Right renal pelvis (tissue), 4 donors: ENCODE measurements at places on chromosomes 2 and 18. TPM values are rescaled to one million over a fixed set of nuclear protein-coding genes. Genes with fewer than 3 reads are reported as not detected.

Gene TEKT4
- 0.35 TPM for polyA plus RNA-seq

Gene ASB1
- polyA plus RNA-seq: 31.9 TPM

Gene FIGN
- polyA plus RNA-seq: 12.3 TPM

Gene SERPINB8
- 5.7 TPM for polyA plus RNA-seq

Gene PIEZO2
- polyA plus RNA-seq: 18.0 TPM

Gene SPATA3
- not detected for polyA plus RNA-seq

Gene TMEFF2
- polyA plus RNA-seq: 14.8 TPM

Gene TXNDC2
- polyA plus RNA-seq: 0.14 TPM

Gene LRRTM4
- 1.7 TPM for polyA plus RNA-seq

Gene RAB31
- 35.6 TPM for polyA plus RNA-seq

Gene CFC1
- not detected for polyA plus RNA-seq

Gene SULT6B1
- polyA plus RNA-seq: not detected

Gene ESPNL
- polyA plus RNA-seq: 1.8 TPM

Gene ALK
- 0.11 TPM for polyA plus RNA-seq

Gene CNTNAP5
- 0.04 TPM for polyA plus RNA-seq

Gene LRRC30
- polyA plus RNA-seq: 0.56 TPM

Gene MERTK
- 22.2 TPM for polyA plus RNA-seq

Gene ERICH2
- polyA plus RNA-seq: 2.5 TPM

Gene INHBB
- polyA plus RNA-seq: not detected

Gene LCT
- not detected for polyA plus RNA-seq

Gene PSTPIP2
- polyA plus RNA-seq: 9.6 TPM

GRCh38 chr2:23430263-23430662 lies 45.3 kb downstream of the KLHL29 start:
- DNase-seq: no peak

GRCh38 chr2:105936954-105937353 lies 192.2 kb downstream of the NCK2 start:
- DNase-seq: no peak

DNA sequence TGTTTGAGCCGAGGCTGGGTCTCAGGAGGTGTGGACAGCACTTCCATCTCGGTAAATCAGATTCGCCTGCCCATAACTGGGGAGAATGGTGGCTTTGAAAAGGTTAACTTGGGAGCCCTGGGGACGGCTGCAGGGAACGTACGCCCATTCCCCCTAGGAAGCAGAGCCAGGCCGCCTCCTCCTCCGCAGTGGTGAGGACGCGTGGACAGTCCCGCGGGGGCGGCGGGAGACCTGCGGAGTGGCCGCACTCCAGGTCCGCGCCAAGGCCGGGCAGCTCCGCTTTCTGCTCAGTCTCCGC lies 845 bp upstream of the MYCN start:
- DNase-seq: no peak

GRCh38 chr2:182179176-182179575 lies 193.5 kb downstream of the PPP1R1C start:
- no peak for DNase-seq

DNA sequence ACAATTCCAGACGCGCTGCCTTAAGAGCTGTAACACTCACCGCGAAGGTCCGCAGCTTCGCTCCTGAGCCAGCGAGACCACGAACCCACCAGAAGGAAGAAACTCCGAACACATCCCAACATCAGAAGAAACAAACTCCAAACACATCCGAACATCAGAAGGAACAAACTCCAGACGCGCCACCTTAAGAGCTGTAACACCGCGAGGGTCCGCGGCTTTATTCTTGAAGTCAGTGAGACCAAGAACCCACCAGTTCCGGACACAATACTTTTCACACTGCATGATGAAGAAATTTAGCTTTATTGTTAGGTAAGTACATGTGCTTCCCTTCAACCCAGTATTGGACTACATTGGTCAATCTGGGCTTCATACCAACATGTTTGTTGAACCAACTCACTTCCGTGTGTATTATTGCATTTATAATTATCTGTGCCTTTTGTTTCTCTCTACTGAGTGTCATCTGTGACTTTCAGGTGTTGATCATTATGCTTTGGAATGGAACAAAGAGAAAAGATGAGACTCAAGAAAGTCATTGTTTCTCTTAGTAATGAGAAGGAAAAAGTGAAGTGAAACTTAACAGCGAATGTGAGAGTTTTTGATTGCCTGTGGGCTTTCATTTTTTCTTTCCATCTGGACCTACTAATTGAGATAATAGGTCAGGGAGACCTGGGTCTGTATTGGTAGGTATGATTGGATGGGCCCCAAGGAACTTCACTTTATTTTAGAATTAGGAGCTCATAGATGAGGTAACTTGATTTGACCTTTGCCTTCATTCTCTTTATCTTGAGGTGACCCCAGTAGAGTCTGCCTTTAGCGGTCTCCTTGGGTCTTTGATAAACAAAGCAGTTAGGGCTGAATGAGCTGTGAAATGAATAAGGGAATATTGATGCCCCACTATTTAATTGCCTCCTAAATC lies 76.1 kb upstream of the CAVIN2 start:
- DNase-seq: no peak

GRCh38 chr18:27838225-27838624 lies 338.7 kb downstream of the CDH2 start:
- DNase-seq: no peak

- no peak for DNase-seq
These were observed 22.6 kb downstream of the MTX2 start for GRCh38 chr2:176291809-176292283.

- DNase-seq: no peak
These were observed 19.2 kb downstream of the MFF start for GRCh38 chr2:227344231-227344630.

GRCh38 chr18:58756148-58756547 lies 84.9 kb downstream of the MALT1 start:
- DNase-seq: no peak

GRCh38 chr2:157324331-157324843 lies 1.2 kb downstream of the ERMN start:
- DNase-seq: no peak

DNA sequence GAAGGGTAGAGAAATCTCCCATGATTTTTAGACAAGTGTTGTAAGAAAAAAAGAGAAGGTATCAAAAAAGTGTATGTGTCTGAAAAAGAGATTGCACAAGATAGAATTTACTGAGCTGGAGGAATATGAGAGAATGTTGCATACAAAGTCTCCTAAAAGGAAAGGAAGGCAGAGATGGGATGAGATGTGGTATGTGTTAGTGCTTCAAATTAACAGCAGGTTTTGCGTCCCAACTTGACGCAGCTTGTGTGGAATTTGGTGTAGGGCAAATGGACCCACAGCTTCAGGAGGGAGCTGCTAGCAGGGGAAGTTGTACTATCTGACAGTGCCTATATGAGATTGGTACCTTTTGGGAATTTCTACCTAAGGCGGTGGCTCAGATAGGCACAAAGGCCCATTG lies 9.0 kb upstream of the RASGRP3 start:
- no peak for DNase-seq

GRCh38 chr2:199660167-199660566 lies 190.8 kb downstream of the FTCDNL1 start:
- DNase-seq: no peak

DNA sequence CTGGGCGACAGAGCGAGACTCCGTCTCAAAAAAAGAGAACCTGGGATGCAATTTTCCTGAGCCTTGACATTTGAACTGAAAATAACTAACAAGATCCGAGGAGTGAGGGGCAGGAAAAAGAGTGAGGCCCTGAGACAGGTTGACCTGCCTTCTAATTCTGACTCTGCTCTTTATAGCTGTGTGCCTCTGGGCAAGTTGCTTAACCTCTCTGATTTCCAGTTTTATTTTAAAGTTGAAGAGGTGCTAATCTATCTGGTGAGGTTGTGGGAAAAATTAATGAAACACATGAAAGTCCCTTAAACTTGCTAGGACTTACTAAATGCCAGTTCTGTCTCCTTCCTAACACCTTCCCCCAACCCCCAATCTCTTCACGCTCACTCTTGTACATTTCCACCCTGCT lies 108.4 kb upstream of the MGAT5 start:
- DNase-seq: no peak

- DNase-seq: no peak
These were observed 54.8 kb downstream of the TEX51 start for GRCh38 chr2:126953483-126953882.

DNA sequence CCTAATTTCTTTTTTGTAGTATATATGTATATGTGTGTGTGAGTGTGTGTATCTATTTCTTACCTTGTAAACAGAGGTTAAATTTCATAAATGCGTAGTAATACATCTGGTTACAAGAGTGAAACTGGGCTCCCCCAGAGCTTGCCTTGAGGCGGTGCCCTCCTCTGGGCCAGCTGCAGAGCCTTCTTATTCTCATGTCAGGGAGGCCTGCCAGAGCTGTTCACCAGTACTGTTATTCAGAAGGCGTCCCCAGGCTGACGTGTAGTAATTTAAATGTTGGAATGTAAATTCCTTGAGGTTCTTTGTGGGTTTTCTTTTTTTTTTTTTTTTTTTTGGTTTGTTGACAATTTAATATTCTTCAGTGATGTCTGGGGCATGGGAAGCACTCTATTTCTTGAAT lies 11.2 kb downstream of the COPS8 start:
- no peak for DNase-seq

GRCh38 chr2:67277450-67277849 lies 119.7 kb upstream of the ETAA1 start:
- no peak for DNase-seq

GRCh38 chr2:126906781-126907180 lies 8.1 kb downstream of the TEX51 start:
- DNase-seq: no peak

DNA sequence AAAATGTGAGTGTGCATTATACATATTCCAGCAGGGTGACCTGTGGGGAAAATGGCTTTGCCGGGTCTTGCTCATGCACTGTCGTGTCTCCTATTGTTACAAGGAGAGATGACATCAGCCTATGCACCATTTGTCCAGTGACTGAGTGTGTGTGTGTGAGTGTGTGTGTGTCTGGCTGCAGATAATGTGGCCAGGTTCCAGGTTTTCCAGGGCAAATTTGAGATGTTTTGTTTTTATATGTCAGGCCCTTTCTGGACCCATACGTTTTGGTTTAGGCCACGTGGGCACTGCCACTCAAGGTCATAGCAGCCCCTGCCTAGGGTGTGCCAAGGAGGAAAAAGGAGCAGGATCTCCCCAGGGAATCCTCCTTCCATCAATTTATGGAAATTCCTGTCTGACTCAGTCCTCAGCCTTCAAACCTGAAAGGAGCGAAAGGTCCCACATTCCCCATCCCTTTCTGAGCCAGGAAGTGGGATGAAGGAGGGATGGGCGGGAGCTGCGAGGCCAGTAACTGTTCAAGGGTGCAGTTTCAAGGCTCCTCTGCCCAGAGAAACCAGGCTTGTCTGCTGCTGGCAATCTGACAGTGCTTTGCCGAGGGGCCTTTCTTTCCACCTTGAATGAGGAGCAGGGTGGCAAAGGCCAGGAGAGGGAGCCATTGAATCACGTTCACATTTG lies 93.0 kb upstream of the SMAD2 start:
- no peak for DNase-seq

DNA sequence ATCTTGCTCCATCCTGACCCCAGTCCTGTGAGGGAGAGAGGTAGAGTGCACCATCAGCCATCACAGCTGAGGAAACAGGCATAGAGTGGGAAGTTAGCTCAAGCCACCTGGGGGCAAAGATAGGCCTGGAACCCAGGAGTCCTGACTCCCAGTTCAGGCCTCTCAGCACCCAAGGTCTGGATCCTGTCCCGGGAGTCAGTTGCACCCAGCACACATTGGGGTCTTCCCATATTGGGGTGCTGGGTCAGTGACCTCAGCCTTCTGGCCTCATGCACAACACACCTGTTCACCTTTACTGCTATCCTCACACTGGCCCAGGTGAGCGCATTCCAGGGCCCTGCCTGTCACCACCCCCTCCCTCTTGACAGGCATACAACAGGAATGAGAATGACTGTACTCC lies 24.7 kb downstream of the ST8SIA5 start:
- no peak for DNase-seq

- DNase-seq: no peak
These were observed 123.5 kb downstream of the LIPG start for GRCh38 chr18:49685231-49685942.

DNA sequence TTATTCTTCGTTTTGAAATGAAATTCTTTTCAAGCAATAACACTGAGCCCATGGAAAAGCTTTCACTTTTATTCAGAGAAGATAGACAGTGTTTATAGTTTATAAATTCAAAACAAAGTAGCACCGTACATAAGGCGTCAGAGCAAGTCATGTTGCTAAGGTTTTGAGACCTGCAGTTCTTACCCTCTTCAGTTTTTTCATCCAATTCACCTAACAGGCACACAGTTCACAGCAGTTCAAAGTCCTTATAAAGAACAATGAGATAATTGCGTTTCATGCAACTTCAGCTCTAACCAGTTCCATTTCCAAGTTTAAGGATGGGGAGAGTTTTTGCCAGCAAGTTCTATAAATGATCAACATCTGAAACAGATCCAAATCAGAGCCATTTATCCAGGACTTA lies 96.7 kb downstream of the ARHGAP15 start:
- DNase-seq: no peak

GRCh38 chr2:161352719-161353118 lies 44.5 kb downstream of the PSMD14 start:
- DNase-seq: no peak

GRCh38 chr18:48127606-48128005 lies 197.1 kb upstream of the SMAD2 start:
- DNase-seq: no peak

- DNase-seq: no peak
These were observed 18.0 kb downstream of the ZC3H15 start for GRCh38 chr2:186503827-186504606.

GRCh38 chr2:134716721-134717243 lies 2.0 kb downstream of the TMEM163 start:
- no peak for DNase-seq

DNA sequence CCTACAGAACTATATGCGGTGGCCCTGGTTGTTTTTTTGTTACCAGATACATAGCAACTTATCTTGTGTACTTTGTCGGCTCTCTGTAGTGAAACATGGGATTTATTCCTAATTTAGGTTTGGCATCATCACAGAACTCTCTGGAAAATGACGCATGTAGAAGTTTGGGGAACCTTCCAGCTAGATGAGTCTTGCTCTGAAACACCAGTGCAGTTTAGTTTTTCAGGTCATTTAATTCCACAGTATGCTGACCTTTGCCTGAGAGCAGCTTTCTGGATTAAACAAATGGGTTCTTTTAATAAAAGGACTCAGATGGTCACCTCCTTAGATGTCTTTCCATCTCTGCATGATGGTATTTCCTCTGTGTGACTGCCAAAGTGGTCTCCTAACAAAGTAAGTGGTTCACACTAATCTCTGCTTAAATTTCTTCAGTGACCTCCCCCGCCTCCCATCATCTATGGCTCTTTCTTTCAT lies 39.9 kb downstream of the MYO3B start:
- DNase-seq: no peak

- DNase-seq: no peak
These were observed 256.0 kb upstream of the FANCL start for GRCh38 chr2:58497168-58497567.
